Astrocyte of the cerebellum (primary cell): ENCODE measurements at places on chromosomes 2 and 18.
A peak's percentile ranks its signal among the peaks of the same experiment; 100 is the strongest.

DNA sequence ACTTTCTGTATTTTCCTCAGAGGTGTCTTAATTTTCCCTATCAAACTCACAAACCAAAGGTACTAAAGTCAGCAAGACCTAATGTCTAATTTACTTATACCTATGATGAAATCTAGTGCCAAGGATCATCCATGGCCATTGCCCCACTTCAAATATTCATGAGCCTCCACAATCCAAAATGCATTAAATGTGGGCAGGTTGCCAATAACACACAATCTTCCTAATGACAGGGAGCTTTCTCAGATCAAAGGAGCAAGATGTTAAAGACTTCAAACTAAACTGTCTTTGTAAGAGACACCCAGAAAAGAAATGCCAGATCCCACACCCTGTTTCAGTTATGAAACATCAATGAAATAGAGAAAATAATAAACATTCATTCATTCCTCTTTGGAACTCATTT, 143.2 kb downstream of the TMEFF2 start:
- no peak for DNase-seq

DNA sequence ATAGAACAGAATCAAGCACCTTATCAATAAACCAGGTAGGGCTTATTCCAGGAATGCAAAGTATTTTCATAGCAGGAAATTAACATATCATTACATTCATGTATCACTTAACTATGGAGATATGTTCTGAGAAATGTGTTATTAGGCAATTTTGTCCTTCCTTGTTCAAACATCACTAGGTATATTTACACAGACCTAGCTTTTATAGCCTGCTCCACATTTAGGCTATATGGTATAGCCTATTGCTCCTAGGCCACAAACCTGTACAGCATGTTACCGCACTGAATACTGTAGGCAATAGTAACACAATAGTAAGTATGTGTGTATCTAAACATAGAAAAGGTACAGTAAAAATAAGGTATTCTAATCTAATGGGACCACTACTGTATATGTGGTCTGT, 82.8 kb upstream of the KCTD1 start:
- no peak for DNase-seq

- no peak for DNase-seq
Observed at GRCh38 chr2:143696651-143697050, 567.4 kb downstream of the ARHGAP15 start.

DNA sequence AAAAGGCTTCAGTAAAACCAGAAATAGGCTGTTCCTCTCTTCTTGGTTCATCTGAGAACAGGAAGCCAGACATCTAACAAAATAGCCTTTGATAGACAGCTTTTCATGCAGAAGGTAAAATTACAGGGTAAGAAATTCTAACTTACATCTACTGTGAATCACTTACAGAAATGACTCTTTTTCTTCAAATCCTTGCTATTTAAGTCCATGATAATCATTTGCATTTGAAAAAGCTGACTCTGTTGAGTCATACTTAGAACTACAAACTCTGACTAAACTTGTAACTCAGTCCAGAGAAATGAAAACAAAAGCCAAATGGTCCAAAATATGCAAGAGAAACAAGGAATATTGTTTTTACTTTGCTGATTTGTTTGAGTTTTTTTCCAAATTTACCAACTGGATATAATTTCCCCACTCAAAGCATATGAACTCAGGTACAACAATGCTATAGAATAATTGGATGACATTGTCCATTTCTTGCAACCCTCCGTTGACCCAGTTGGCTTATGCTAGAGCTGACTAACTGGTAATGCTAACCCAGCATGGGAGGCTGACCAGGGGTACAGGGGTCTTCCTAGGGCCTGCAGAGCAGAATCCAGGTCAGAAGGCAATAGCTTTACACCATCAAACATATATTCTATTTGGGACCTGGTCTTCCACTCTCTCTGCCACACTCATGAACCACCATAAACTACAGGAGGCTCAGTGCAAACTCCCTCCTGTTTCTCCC, 18.8 kb upstream of the MREG start:
- peak; percentile 75 for DNase-seq

- DNase-seq, result no peak
Observed at GRCh38 chr2:113129519-113130078, 2.2 kb downstream of the IL1RN start.

GRCh38 chr2:116716038-116716437, 1098.5 kb upstream of the DDX18 start:
- DNase-seq, result peak; percentile 8
